ENCODE measurements at places on chromosomes 3 and 15. TPM values are rescaled to one million over a fixed set of nuclear protein-coding genes. Genes with fewer than 3 reads are reported as not detected.

GRCh38 chr3:175851541-175851940 is 992.4 kb downstream of the NAALADL2 start:
- DNase-seq = no peak

- DNase-seq = no peak
These were observed 24.0 kb upstream of the SLC24A5 start for GRCh38 chr15:48096813-48097212.

DNA sequence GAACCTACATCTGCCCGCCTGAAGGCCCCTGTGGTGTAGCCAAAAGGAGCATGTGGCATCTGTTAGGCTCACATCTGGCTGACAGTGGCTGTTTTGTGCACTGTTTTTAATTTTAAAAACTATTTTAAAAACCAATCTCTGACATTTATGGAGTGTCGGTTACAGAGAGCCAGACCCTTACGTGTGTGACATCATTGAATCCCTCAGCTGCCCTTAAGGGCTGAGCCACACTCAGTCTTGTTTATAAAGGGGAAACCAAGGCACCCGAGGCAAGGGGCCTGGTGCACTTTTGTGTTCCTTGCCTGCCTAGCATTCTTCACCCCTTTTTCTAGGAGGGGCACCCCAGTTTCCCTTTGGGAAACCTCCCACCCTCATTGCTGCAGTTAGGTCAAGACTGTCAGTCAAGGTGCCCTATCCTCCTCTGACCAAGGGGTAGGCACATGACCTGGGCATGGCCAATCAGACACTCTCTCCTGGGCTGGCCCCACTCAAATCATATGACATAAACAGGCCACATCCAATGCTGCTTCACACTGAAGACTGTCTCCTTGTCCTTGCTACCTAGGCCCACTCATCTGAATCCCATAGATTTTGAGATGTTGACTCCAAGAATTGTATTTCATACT is 105.3 kb downstream of the LSM3 start:
- DNase-seq = no peak

- no peak for DNase-seq
These were observed 474.8 kb downstream of the CNTN3 start for GRCh38 chr3:74139648-74140047.

- no peak for DNase-seq
These were observed 89.8 kb upstream of the RARB start for GRCh38 chr3:25338158-25338725.

DNA sequence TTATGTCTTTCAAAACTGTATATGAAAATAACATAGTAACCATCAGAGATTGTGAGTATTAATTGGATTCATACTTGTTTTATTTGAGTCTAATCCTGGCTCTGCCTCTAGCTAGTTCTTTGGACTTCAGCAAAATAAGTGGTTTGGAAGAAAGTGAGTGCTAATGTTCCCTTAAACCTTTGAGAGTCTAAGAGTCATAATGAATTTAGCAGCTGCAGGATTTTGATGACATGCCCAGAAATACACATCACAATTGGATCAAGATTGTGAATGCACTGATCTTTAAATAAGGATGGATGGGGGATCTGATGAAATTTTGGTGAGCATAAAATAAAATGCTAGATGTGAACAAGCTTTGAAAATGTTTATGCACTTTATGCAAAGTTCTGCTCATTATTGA is 79.9 kb upstream of the FAM98B start:
- no peak for DNase-seq

- no peak for DNase-seq
These were observed 80.3 kb downstream of the TM4SF4 start for GRCh38 chr3:149554826-149555225.

DNA sequence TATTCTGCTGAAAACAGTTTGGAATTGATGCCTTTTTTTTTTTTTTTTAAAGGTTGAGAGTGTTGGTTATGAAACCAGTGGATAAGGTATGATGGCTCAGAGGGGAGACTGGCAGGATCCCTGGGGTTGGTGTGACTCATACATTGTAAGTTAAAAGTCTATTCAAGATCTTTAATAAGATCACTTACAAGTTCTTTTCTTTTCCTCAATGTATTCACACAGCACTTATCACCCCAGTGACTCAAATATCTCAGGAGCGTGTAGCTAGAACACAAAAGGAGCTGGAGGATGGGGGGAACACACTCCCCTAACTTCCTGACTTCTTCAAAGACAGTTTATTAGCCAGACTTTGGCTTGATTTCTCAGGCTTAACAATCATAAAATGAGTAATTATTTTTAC is 285.3 kb downstream of the SV2B start:
- DNase-seq = no peak

- DNase-seq = no peak
These were observed 109.9 kb downstream of the TBC1D5 start for GRCh38 chr3:17632401-17633100.

DNA sequence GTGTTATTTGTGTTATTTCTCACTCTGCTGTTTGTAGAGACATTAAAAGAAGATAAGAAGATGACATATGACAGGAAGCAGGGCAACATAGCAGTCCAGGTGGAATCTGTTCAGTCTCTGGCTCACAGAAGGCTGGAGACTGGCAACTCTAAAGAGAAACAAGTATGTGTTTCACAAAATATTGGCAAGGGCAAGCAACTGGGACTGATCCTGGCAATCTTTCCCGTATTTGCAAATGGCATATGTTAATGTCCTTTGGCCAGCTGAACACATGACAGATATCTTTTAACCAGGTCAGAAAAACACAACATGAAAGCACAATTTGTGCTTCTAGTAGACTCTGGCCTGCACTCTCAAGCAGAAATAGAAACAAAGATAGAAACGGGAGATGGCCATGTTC is 1354.1 kb upstream of the EPHA6 start:
- DNase-seq = no peak

GRCh38 chr3:139303216-139303615 is 40.6 kb upstream of the MRPS22 start:
- DNase-seq = no peak

GRCh38 chr3:183541235-183541655 is 14.3 kb downstream of the KLHL6 start:
- no peak for DNase-seq

DNA sequence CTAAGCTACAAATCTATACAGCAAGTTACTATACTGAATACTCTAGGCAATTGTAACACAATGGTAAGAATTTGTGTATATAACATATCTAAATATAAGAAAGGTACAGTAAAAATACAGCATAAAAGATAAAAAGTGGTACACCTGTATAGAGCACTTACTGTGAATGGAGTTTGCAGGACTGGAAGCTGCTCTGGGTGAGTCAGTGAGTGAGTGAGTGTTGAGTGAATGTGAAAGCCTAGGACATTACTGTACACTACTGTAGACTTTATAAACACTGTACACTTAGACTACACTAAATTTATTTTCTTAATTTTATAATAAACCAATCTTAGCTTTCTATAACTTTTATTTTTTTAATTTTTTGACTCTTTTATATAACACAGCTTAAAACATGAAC is 123.1 kb downstream of the ZMAT3 start:
- no peak for DNase-seq

DNA sequence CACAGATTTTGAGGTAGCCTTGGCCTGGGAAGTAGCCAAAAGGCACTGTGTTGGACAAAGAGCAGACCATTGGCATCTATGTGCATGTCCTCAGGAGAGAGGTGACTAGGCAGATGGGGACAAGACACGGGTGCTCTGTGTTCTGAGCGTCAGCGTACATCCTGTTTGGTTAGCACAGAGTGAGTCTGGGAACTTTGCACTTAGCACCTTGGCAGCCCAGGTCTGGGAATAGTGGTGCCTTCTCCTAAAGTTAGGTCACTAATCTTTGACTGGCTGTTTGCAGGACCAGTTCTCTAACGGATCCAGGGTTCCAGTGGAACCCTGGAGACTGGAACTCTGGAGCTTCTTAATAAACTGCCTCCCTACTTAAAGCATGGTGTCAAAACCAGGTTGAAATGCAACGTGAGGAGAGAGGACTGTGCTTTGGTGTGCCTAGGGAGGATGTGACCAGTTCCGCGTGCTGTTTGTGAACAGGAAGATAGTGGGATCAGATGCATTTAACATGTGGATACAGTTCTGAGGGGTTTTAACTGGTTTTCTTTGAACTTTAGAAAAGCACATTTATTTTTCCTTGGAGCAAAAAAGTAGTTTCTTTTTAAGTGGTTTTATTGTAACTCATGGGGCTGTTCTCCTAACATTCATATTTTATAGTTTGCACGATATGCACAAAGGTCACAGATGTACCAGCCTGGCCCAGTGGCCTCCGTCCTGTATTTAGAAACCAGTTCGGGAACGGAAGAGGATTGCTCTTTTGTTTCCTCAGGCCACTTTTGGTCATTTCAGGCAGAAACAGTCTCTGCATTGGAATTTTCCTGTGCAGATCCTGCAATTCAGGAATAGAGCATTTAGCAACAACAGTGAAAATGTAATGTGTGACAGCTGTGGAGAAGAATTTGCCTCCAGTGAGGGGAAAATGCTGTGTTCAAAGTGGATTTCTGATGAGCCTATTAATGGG is 48.8 kb downstream of the ABHD2 start:
- peak; percentile 72 for DNase-seq

DNA sequence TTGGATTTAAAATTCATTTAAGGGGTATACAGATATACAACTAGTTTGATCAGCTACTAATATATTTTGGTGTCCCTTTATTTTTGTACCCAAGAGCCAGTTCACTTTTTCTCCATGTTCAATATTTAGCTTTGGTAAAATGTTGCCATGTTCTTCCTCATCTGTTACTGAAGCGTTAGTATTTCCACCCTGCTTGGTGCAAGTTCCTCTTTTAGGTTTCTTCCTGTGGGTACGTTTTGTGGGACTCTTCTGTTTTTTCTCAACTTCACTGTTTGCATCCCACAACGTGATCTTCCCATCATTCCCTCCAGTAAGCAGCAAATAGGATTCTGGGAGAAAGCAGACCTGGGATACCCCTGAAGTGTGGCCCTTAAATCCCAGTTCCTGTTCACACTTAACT is 14.1 kb downstream of the WDR53 start:
- DNase-seq = no peak

- DNase-seq = no peak
These were observed 17.4 kb downstream of the PARP14 start for GRCh38 chr3:122697952-122698620.

DNA sequence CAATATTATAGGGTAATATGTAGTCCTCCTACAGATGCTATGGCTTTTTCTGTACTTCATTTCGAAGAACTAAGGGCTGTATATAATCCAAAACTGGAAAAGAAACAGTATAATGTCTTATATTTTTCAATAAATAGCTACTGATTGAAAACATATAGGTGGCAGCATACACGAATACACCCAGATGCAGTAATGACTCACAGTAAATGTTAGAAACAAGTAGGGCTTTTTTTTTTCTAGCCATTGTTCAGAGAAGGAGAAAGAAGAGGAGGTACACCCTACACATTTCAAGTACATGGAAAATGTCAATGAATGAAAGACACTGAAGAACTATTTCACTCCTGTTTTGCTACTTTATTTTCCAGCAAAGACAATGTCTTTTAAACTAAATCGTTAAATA is 9.4 kb downstream of the DAZL start:
- DNase-seq = no peak

DNA sequence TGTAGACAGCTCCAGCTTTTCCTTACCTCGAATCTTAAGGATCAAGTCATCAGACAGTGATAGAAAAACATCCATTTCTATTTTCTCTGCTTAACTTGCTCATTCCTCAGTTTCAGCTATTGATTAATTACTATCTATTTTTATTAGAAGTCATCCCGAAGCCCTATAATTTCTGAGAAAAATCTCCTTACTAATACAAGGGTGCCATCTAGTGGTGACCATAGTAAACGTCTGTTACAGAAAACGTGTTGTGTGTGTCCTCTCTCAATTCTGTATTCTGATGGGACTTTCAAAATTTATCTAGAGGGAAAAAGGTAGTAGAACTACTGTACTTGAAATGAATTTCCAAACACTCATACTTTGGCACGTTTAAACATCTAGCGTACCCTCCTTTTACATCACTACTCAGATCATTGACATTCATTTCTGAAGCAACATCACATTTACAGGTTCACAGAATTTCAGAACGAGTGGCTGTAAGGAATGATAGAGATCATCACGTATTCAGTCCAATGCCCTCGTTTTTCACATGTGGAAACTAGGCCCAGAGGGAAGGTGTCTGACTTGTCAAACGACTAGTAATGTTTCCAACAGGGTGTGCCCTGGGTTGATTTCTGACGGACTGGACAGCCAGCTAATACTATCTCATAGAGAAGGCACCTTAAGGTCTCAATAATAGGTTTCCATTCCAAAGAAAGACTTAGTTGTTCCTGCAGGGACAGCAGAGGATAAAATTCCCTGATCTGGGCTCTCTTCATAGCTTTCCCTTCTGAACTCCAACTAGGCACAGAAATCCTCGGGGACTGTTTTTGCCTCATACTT is 25.6 kb downstream of the HACD2 start:
- no peak for DNase-seq

DNA sequence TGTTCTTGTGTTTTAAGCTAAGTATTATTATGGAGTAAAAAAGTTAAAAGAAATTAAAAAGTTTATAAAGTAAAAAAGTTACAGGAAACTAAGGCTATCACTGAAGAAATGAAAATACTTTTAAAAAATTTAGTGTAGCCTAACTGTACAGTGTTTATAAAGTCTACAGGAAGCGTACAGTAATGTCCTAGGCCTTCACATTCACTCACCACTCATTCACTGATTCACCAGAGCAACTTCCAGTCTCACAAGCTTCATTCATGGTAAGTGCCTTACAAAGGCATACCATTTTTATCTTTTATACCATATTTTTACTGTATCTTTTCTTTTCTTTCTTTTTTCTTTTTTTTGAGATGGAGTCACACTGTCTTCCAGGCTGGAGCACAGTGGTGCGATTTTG is 40.7 kb upstream of the SCN5A start:
- DNase-seq = no peak

GRCh38 chr3:184743248-184743647 is 31.4 kb upstream of the MAGEF1 start:
- DNase-seq = no peak

DNA sequence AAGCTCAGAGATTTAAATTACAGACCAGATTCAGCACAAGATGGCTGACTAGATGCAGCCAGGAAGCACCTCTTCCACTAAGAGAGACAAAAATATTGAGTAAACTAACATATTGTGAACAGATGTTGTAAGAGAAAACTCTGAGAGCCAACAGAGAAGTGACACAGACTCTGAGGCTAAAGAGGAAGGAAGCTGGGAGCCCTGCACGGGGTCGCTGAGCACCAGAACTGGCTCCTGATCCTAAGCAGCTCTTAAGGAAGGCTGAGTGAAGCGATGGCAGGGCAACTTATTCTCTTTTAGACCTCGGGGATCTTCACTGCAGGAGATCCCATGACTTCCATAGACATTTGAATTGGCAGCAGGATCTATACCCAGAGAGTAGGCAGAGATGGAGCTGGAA is 578.0 kb upstream of the GRM7 start:
- DNase-seq = no peak

- no peak for DNase-seq
These were observed 80.2 kb upstream of the ACP3 start for GRCh38 chr3:132236701-132237651.

- no peak for DNase-seq
These were observed 21.7 kb upstream of the UBL7 start for GRCh38 chr15:74482661-74483060.

GRCh38 chr3:102444101-102444500 is 9.3 kb downstream of the ZPLD1 start:
- no peak for DNase-seq

GRCh38 chr15:89533861-89534544 is 37.6 kb upstream of the RHCG start:
- no peak for DNase-seq

Gene SCAANT1
- total RNA-seq = not detected

Gene ACKR4
- 12.8 TPM for total RNA-seq

Gene DAZL
- not detected for total RNA-seq

Gene FBN1
- 164 TPM for total RNA-seq

Gene KLHL6
- 1.5 TPM for total RNA-seq

Gene SLC7A14
- total RNA-seq = not detected

Gene ARPP21
- not detected for total RNA-seq

Gene KY
- total RNA-seq = 0.43 TPM

Gene PARP14
- total RNA-seq = 58.8 TPM

Gene SNTN
- not detected for total RNA-seq
